Memory B cell (primary cell): ENCODE measurements at places on chromosomes 12 and 14.

- no peak for DNase-seq
Measured at GRCh38 chr14:95664546-95664945, 21.7 kb upstream of the TCL1B start.

DNA sequence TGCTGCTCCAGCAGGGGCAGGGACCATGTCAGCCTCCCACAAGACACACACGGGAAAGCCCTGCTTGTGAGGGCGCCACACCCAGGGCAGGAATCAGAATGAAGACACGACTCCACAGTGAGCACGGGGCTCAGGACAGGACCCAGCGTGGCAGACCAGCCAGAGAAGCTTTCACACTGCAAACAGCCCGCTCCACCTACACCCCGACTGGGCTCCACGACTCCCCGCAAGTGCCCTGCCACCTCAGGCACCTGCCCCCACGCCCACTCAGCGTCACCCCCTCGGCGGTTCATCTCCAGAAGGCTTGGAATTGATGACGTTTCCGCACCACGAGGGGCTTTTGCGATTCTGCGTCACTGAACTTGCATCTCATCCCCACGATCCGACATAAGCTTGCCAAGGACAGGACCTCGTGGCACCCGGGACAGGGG is 91.1 kb downstream of the FBXL14 start:
- DNase-seq = no peak

DNA sequence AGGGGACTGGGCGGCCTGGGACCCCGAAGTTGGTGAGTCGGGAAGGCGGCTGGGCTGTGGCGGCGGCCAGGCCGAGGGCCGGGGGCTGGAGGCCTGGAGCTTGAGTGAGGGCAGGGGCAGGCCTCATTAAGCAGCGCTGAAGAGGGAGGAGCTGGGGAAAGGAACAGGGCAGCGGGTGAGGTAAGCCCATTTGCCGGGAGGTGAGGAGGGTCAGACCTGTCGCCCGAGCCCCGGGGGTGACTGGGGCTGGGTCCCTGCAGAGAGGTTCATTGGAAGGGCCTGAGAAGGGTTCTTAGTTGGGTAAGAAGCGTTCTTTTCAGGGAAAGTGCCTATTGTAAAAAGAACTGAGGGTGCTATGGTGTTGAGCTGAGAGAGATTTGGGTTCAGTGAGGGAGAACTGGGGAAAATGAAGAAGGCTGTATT is 441 bp downstream of the RAB5B start:
- no peak for DNase-seq

GRCh38 chr12:125690841-125691240 is 625.6 kb downstream of the AACS start:
- no peak for DNase-seq

DNA sequence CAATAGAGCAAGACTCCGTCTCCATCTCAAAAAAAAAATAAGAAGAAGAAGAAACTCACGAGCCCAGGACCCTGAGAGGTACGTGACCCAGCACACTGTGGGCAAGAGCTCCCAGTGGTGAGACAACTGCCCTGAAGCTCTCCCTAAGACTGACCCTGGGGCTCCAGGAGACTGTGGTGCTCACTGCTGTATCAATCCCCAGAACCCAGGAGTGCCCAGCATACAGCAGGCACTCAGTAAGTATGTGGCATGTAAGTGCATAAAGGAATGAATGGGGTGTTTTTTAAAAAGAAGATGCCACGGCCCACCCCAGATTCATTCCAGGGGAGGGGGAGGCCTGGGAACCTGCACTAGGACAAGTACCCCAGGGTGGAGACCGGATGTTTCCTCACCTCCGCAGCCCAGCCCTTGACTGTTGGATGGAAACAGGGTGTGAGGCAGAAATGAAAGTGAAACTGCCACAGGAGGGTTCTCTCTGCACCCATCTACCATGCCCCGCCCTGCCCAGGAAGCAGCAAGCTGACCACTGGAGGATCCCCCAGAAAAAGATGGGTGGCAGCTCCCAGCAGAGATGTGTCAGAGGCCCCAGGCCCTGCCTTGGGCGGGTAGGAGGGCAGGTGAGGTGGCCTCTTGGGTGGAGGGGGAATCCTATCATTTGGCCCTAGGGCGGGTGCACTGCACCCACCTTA is 12.2 kb downstream of the ITPK1 start:
- DNase-seq = peak; percentile 22

GRCh38 chr12:28253161-28253641 is 62.9 kb downstream of the CCDC91 start:
- no peak for DNase-seq

DNA sequence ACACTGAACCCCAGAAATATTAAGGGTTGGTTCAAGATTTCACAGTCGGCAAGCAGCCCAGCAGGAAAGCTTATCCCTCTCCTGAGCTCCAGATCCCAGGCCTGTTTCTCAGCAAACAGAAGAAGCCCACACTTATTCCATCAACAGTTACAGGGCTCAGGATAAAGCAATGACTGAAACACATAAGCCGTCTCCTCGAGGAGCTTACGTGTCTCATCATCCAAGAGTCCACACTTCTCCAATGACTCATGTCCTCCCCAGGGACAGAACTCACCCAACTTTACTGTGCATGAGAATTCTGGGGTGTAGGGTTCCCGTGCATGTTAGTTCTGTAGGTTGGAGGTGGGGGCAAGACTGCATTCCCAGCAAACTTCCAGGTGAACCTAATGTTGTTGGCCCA is 31.2 kb downstream of the GSC start:
- DNase-seq = no peak

- no peak for DNase-seq
Measured at GRCh38 chr12:2290516-2291065, 237.8 kb downstream of the CACNA1C start.

DNA sequence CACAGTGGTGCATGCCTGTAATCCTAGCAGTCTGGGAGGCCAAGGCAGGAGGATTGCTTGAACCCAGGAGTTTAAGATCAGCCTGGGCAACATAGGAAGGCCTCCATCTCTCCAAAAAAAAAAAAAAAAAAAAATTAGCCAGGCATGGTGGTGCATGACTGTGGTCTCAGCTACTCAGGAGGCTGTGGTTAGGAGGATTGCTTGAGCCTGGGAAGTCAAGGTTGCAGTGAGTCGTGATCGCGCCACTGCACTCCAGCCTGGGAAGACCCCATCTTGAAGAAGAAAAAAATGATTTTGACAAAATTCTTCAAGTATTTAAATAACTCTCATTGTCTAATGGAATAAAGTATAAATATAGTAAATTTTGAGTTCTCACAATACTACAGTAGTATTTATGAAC is 219.2 kb upstream of the SSTR1 start:
- DNase-seq = no peak

- DNase-seq = no peak
Measured at GRCh38 chr12:56197921-56198635, 8.8 kb upstream of the SMARCC2 start.

DNA sequence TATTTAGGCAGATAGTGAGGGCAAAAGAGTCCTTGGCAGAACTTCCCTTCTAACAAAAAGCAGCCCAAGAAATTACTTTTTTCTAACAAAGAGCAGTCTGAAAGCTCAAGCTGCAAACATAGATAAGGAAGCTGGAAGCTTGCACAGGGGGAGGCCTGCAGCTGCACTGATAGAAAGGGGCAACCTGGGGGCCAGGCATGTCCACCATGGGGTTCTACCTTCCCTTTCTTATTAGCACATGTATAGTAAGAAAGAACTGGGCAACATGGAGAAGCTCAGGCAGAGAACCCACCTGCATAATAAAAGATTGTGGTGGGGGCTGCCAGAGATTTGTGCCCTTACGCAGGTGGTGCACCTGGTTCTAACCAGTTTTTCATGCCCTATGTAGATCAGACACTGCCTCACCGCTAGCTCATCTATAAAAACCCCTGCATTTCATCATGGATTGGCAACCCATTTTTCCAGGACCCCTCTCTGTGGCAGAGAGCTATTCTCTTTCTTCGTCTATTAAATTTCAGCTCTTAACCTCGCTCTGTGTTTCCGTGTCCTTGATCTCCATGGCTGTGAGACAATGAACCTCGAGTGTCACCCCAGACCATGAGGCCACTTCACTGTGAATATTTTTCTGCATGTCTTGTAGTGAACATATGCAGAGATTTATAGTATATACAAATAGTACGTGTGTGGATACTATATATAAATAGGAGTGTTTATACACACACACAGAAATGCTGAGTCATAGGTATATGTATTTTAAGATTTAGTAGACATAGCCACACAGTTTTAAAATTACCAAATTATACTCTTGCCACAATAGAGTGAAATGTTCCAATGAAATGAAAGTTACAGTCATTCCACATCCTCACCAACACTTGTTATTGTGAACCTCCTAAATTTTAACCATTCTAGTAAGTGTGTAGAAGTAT is 53.0 kb downstream of the PEX5 start:
- no peak for DNase-seq

GRCh38 chr12:34372003-34372402 is 349.7 kb downstream of the ALG10 start:
- no peak for DNase-seq

GRCh38 chr12:111353603-111354295 is 15.1 kb downstream of the PHETA1 start:
- DNase-seq = no peak

DNA sequence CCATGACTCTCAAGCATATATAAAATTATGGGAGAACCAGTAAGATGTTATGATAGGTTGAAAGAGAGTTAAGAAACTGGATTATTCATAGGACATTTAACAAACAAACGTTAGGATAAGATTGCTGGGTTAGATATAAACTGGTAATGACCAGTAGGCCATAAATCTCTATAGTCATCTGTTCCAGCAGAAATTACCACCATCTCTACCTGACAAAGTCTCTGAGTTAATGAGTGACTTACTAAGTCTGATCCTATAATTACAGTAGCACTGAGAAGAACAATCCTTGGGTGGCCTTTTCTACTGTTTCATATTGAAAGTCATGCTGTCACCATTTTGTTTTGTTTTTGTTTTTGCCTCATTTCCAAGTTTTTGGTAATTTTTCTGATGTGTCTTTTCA is 136.9 kb upstream of the CNOT2 start:
- no peak for DNase-seq

DNA sequence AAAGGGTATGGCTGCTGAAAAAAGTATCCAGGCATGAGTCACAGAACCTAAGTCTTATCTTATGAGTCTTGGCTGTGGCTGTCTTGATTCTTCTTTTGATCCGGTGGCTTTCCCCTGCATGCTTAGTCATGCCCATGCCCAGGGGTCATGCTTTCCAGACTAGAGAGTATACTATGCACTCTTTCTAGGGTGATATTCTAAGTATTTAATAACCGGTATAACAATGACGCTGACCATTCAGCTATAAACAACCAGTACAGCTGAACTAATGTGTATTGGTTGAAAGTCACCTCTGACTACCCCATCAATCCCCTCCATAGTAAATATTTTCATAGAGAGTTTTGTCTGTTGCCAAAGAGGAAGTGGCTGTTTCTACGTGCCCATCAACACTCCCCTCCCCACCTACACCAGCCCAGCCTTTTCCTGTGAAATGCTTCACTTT is 34.7 kb upstream of the NRXN3 start:
- DNase-seq = no peak

DNA sequence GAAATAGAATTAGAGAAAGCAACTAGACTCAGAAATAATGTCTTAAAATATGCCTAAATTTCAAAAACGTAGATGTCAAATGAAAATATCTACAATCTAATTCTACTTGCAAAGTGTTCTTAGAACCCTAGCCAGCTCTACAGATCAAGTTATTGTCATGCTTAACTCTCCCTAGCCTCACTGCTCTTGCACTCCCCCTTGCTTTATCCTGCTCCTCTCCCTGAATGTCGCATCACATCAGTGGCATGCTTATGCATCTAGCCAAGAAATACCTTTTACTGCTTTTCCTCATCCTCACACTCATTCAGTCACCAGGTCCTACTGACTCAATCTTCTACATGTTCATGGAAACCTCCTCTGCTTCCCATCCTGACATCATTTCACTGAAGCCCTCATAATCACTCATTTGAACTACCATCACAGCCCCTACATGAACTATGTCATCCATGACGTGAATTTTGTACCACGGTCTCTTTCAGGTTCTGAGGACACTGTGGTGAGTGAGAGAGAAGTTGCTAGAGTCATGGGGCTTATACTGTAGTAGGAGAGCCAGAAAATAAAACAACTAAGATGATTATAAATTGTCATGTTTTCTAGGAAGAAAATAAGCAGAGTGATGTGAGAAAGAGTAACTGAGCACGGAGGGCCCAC is 22.6 kb upstream of the CRACR2A start:
- DNase-seq = no peak

- DNase-seq = no peak
Measured at GRCh38 chr12:96078231-96079135, 43.1 kb upstream of the LTA4H start.

DNA sequence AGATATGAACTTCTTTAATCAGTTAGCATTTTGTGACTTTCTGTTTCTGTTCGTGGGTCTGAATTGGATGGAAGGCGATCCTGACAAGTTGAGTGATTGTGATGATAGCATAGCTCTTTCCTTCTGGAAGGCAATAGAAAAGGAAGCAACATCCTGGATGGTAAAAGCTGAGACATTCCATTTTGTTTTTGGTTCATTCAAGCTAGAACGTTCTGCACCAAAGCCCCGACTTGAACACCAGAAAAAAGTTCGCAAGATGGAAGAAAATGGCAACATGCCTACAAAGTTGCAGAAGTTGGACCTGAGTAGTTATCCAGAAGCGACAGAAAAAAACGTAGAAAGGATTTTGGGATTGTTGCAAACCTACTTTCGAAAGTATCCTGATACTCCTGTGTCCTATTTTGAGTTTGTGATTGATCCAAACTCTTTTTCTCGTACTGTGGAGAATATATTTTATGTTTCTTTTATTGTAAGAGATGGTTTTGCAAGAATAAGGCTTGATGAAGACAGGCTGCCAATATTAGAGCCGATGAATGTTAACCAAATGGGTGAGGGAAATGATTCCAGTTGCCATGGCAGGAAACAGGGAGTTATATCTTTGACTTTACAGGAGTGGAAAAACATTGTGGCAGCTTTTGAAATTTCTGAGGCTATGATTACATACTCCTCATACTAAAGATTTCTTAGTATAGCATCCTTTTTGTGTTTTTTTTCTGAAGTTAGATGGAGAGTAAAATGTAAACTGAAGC is 896 bp downstream of the EID3 start:
- no peak for DNase-seq
